ENCODE measurements at places on chromosomes 1 and 21.
A peak's percentile ranks its signal among the peaks of the same experiment; 100 is the strongest.

DNA sequence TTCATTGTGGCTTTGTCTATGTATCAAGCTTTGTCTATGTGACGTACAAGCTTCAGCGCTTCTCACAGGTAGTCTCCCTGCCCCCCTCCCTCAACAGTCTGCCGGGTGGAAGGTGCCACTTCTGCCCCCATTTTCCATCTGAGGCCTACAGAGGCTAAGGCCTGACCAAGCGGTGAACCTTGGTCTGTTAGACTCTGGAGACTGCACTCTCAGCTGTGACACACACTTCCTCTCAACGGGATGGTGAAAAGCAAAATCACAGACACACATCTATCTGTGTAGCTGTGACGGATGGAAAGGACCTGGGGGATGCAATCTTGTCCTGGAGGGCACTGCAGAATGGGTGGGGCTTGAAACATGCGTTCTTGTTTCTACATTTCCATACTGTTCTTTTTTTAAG, 152.9 kb upstream of the EDN2 start:
- DNase-seq, result no peak

- no peak for DNase-seq
Observed at GRCh38 chr1:3545363-3546047, 65.8 kb downstream of the MEGF6 start.

- DNase-seq, result no peak
Observed at GRCh38 chr1:28118640-28119307, 30.4 kb upstream of the EYA3 start.

- DNase-seq, result no peak
Observed at GRCh38 chr1:46406881-46407608, 12.9 kb downstream of the FAAH start.

DNA sequence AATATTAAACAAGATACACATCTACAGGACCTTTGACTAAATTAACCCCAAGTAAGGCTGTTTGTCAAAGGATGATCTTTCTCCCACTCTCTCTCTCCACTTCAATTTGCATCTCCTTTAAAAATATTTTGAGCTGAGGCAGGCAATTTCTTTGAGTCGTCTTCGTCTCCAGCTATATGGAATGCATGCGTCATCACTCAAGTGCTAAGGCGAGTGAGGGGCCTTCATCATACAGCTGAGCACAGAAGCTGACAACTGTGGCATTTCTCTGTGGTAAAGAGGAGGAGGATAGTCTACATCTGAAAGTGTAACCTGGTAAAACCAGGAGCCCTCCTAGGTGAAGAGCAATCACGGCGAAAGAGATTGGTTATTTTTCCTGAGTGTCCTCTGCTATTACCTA, 7.6 kb downstream of the EPHX4 start:
- no peak for DNase-seq

DNA sequence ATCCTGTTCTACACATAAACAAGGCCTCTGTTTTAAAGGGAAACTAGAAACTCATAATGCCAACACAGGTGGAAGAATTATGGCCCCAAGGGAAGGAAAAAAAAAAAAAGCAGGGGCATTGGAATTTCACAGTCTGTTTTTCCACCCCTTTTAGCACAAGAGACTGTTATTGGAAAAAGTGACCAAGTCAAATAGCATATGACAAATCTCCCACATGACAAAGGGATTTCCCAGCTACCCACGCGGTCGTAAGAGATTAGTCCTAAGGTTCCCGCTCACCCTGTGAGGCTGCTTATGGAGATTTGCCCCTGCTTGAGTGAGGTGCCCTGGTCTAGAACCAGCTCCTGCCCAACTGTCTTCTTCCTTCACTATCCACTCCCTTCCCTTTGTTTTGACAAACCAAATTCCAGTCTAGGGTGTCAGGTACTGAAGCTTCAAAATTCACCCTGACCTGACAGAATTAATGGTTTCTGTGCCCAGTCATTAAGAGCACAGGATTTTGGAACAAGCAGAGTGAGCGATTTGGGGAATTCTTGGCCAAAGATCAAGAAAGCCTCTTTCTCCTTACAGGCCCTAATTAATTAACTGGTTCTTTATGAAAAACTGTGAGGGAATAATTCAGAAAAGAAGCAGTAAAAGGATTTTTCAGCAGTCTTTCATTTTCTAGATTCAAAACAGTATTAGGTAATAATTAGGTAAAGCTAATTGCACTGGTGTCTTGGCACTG, 107.3 kb downstream of the NMNAT2 start:
- DNase-seq, result peak; percentile 20

- DNase-seq, result no peak
Observed at GRCh38 chr21:32819694-32820093, 48.1 kb upstream of the PAXBP1 start.

- no peak for DNase-seq
Observed at GRCh38 chr1:84606977-84607376, 32.7 kb upstream of the CTBS start.

DNA sequence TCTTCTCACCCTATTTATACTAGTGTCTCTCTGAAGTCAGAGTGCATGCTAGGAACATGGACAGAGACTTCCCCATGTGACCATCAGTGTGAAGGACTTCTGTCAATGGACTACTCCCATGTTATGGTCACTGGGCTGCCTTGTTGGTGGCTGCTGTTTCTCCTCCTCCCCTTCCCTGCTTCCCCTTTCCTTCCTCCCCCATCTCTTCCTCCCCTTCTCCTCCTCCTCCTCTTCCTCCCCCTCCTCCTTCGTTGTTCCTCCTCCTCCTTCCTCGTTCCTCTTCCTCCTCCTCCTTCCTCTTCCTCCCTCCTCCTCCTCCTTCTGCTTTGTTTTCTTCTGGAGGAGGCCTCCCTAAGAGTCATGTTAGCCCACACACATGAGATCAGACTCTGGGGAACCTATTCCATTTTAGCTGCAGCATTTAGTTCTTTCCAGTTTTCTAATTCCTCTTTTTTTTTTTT, 35.8 kb downstream of the IER5 start:
- DNase-seq, result no peak

GRCh38 chr1:23371987-23372880, 2.6 kb upstream of the ZNF436 start:
- no peak for DNase-seq

GRCh38 chr21:42819861-42820615, 59.3 kb downstream of the WDR4 start:
- DNase-seq, result no peak

DNA sequence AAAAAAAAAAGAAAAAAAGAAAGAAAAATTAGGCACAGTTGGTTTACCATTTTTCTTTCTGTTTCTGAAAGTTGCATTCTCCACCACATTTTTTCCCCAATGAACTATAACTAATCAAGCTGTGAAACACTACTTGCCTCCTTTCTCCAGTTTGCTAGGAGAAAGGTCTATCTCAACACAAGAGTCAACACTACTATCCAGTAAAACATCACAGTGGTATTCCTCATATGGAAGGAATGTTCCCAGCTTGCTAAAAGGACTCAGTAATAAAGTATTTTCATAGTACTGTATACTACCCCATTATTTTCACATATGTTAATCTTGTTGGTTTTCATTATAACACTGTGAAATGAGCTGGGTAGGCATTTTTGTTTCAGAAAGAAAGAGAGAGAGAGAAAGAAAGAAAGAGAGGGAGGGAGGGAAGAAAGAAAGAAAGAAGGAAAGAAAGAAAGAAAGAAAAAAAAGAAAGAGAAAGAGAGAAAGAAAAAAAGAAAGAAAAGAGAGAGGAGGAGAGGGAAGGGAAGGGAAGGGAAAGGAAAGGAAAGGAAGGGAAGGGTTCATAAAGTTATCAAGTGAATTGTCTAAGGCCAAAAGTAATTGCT, 7.9 kb downstream of the PTGER3 start:
- no peak for DNase-seq

DNA sequence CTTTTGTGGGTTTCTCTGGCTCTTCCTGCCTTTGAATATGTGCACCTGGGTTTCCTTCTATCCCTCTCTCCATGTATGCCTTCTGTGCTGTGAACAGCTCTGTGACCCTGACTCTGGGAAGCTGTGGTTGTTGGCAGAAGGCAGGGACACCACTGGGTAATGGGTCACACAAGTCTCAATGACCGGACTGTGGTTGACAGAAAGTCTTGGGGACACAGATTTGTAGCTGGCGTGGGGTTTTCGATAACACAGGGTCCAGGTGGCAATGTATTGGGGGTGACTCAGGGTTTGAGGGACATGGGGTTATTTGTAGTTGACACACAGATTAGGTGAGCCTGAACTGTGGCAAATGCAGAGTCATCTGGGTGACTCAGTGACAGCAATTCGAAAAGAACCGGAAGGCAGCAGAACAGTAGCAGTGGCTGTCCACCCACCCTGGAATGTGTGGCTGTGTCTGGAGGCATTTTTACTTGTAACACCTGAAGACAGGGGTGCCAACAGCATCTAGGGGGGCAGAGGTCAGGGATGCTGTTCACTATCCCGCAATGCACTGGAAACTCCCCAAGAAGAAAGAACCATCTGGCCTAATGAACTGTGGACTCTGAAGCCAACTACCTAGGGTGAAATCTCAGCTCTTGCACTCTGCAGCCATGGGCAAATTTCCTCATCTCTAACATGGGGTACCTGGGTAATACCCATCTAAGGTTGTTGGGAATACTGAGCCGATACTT, 13.0 kb upstream of the SLC6A9 start:
- no peak for DNase-seq

GRCh38 chr1:6489383-6489765, 2.1 kb downstream of the PLEKHG5 start:
- no peak for DNase-seq

DNA sequence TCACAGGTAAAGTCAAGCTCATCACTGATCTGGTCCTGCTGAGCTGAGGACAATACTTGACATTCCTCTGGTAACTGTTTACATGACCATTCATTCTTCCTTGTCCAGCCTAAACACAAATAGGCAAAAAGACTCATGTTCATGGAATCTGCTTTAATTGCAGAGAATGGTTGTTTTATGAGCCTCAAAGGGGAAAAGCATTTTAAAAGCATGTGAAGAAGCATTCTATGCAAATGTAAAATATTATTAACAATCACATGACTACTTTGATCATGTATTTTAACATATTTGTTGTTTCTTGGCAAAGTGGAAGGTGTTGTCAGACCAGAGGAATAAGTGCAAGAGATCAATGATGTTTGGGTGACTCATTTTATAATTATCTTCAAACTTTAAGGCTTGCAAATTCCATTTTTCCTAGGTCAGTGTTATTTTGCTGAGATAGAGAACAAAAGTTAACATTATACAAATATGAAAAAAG, 133.7 kb downstream of the RUNX1 start:
- no peak for DNase-seq

DNA sequence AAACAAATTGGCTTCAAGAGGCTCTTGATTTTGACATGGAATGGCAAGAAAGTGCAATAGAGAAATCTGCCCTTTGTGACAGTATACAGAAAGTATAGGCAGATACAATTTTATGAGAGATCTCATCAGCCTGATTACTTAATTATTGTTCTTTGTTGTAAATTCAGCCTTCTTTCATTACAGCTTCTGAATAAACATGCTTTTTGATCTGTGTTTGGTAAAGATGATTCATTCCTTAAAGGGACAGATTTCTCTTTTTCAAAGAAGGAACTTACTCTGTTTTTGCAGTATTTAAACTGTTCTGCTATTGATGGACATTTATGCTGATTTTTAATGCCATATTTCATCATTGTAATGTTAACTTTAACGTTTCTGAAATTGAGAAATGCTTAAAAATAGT, 13.7 kb upstream of the MPC2 start:
- DNase-seq, result no peak

DNA sequence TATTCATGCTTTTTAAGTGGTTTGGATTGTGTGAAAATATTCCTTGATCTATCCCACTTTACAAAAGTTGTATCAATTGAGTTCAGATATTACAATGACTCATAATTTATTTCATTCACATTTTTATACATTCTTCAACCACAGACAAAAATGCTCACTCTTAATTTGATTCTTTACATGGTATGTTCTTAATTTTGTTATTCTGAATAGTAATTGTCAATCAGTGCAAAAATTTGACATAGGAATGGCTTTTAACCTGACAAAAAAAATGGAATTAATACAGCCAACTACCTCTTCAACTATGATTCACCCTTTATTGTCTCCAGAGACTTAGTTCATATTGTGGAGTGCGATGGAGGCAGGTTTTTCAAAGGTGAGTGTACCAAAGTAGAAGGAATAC, 1002.4 kb upstream of the ADGRL4 start:
- DNase-seq, result no peak

GRCh38 chr1:221998781-221999180, 256.9 kb upstream of the DUSP10 start:
- DNase-seq, result no peak

DNA sequence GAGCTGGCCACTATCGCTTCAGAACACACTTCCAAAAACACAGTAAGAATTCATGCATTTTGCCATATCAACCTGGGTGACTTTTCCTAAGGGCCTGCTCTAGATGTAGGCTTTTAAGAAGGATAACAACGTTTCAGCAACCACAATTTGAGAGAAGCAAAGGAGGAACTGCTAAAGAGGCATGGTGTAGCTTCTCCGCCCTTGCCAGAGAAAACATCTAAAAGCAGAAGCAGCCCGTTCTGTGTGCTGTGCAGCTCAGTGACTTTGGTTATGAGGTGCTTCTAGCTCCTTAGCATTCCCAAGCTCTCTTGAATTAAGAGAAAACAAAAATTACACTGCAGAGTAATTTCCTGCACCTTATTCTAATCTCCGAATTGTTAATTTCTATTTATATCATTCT, 2.7 kb downstream of the PER3 start:
- DNase-seq, result no peak

GRCh38 chr1:160835751-160836150, 26.9 kb downstream of the CD244 start:
- no peak for DNase-seq

- no peak for DNase-seq
Observed at GRCh38 chr1:16719571-16720350, 20.6 kb upstream of the RNU1-4 start.

GRCh38 chr1:237664348-237664747, 226.4 kb downstream of the ZP4 start:
- no peak for DNase-seq

- peak; percentile 69 for DNase-seq
Observed at GRCh38 chr1:23838401-23838866, 13.2 kb upstream of the HMGCL start.

DNA sequence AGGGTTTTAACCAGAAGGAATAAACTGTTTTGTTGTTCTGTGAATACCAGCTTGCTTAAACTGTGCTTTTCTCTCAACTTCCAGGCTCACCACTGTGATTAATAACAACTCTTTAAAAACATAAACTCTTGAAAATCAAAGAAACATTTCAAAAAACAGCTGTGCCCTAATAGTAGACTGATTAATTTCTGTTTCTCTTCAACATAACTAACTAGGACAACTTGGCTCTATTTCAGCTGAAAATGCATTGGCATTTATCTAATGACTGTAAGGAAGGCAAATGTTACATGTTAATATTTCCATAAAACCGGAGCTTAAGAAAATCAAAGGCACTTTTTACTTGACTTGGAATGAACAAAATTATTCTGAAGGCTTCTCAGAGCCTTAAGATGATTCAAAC, 656.1 kb upstream of the NEGR1 start:
- DNase-seq, result no peak

GRCh38 chr1:204971517-204972336, 71.3 kb upstream of the CNTN2 start:
- DNase-seq, result no peak
